Activated CD4-positive, alpha-beta T cell treated with anti-CD3 and anti-CD28 coated beads for 36 hours (primary cell): ENCODE measurements at places on chromosomes 2 and 18.

GRCh38 chr2:106695919-106696318, 190.0 kb downstream of the ST6GAL2 start:
- DNase-seq: no peak

- DNase-seq: no peak
These were observed 3.8 kb downstream of the SOCS6 start for GRCh38 chr18:70292628-70293027.

GRCh38 chr2:122100756-122101155, 345.3 kb downstream of the TSN start:
- no peak for DNase-seq

DNA sequence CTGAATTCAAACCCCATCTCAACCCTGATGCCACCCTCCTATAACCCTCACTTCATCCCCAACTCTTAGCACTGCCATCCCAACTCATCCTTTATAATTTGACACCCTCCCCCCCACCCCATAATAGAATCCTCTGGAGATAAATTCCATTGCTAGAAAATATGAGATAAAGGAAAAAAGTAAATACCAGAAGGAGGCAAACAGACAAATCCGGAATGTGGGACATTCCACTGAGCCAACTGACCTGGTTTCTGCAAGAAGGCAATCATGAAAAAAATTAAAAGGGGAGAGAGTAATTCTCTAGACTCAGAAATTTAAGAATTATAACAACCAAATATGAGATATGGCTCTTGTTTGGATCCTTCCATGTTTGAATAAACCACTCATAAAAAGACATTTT, 132.4 kb downstream of the CYP26B1 start:
- no peak for DNase-seq

- no peak for DNase-seq
These were observed 963.6 kb upstream of the CNTNAP5 start for GRCh38 chr2:123061534-123061933.

DNA sequence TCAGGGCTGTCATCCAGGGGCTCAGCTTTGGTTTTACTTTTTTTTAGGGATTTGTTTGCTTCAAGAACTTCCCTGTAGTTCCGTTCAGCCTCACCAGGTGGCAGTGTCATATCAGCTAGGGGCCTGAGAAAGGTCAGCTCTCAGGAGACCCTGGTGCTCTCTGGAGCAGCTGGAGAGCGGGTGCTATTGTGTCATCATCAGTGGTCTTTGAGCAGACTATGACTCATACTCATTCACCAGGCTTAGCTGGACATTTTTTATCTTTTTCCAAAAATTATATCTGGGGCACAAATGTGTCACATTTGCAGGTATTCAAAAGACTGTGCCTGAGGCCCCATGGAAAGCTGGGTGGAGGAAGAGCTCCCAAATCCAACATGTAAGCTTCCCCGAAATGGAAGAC, 24.4 kb downstream of the ZNF892 start:
- DNase-seq: peak; percentile 67

- DNase-seq: no peak
These were observed 401.1 kb upstream of the LRATD1 start for GRCh38 chr2:14231391-14231898.

DNA sequence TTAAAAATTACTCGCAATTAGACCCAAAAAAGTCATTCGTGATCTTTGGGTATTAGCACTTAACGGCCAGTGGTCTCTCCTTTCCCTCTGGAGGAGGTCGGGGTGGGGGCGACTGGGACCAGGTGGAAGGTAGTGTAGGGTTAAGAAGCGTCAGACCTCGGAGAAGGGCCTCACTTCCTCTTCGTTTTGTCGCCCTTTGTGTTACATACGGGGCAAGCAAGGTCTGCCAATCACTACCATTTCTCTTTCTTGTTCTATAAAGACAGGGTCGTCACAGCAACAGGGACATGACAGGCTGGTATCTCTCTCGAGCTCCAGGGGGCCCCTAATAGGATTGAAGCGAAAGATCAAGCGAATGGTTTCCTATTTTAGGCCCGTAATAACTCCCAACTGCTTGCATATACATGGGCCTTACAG, 136.6 kb downstream of the INSIG2 start:
- DNase-seq: no peak

DNA sequence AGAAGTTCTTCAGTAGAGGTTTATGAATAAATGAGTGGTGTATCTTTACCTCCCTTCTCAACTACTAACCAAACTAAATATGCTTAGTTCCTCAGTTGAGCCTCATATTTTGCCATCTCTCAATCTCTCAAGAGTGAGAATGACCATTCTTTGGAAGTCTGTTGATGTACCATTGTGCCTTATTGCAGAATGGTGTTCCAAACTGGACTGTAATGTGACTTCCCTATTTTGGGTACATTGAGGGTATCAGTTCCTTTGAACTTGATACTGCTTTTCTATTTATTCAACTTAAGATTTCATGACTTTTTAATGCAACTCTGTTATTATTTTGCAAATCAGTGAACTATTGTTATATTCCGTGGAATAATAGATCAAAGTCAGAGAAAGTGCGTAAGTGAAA, 159.4 kb downstream of the PTPRM start:
- DNase-seq: no peak

GRCh38 chr18:5029592-5029991, 167.5 kb downstream of the AKAIN1 start:
- DNase-seq: no peak

DNA sequence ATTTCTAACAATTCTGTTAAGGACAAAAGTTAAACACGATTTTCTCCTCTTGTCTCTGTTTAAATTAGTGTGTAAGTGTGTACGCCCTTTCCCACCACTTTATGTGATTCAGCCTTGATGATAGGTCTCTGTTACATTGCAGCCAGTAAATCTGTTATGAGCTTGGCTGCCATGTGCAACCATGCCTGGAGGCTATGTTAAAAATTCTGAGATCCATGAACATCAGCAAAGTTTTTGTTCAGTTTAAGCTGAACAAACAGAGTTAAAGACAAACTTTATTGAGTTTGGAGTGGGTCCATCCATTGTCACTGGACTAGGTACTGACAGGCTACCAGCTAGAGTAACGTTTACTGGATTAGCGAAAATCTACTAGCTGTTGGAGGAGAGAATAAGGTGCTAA, 110.4 kb downstream of the NCKAP5 start:
- DNase-seq: no peak

GRCh38 chr2:131030478-131030971, 62.7 kb downstream of the FAM168B start:
- DNase-seq: no peak

DNA sequence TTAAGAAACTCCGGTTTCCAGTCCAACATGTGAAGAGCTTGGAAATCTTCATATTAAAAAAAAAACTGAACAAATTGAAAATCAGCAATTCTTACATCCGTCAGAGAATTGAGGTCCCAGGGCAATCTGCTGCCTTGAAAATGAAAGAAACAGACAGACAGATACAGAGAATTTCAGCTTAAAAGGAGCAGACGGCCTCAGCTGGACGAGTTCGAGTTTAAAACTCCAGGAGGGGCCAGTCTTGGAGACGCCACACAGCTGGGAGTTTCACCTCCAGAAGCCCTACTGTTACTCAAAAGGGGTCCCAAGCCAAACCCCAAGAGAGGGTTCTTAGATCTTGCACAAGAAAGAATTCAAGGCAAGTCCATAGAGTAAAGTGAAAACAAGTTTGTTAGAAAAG, 226.5 kb upstream of the ARL4C start:
- no peak for DNase-seq

GRCh38 chr2:181991171-181991885, 5.7 kb downstream of the PPP1R1C start:
- DNase-seq: no peak

GRCh38 chr2:128369602-128370467, 51.2 kb upstream of the HS6ST1 start:
- DNase-seq: no peak

GRCh38 chr2:241187101-241187917, 1.2 kb upstream of the ANO7 start:
- no peak for DNase-seq

GRCh38 chr2:237000481-237000880, 85.2 kb upstream of the COPS8 start:
- DNase-seq: no peak

GRCh38 chr18:28018351-28018750, 158.6 kb downstream of the CDH2 start:
- DNase-seq: no peak

- DNase-seq: no peak
These were observed 17.5 kb downstream of the STAT1 start for GRCh38 chr2:190996338-190996946.

DNA sequence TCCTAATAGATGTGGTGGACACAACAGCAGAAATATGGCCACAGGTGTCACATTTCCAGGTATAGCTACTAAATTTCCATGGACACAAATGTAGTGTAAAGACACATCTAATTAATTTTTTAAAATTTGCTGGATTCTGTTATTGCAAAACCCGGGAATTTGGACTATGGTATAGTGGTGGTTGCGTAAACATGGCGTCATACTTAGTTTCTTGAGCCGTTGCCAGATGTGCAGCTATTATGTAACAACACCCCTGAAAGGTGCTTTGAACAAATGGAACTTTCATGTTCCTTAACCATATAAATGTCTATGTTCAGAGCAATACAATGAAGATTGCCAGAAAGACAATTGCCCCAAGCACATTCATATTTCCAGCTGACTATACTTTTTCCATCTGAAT, 85.9 kb downstream of the HRH4 start:
- no peak for DNase-seq

- no peak for DNase-seq
These were observed 21.7 kb upstream of the ZBTB14 start for GRCh38 chr18:5317186-5317585.

GRCh38 chr2:83531206-83531826, 927.8 kb downstream of the SUCLG1 start:
- DNase-seq: no peak

GRCh38 chr2:108594132-108594981, 60.1 kb downstream of the LIMS1 start:
- peak; percentile 25 for DNase-seq

DNA sequence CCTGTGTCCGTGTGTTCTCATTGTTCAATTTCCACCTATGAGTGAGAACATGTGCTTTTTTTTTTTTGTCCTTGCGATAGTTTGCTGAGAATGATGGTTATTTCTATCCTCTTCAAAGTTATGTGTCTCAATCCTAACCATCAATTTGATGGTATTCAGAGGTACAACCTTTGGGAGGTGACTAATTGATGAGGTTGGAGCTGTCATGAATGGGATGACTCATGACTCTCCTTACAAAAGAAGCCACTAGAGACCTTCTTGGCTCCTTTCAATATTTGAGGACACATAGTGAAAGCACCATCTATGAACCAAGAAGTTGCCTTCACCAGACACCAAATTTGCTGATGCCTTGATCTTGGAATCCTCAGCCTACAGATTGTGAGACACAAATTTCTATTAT, 677.1 kb upstream of the DDX18 start:
- DNase-seq: no peak

DNA sequence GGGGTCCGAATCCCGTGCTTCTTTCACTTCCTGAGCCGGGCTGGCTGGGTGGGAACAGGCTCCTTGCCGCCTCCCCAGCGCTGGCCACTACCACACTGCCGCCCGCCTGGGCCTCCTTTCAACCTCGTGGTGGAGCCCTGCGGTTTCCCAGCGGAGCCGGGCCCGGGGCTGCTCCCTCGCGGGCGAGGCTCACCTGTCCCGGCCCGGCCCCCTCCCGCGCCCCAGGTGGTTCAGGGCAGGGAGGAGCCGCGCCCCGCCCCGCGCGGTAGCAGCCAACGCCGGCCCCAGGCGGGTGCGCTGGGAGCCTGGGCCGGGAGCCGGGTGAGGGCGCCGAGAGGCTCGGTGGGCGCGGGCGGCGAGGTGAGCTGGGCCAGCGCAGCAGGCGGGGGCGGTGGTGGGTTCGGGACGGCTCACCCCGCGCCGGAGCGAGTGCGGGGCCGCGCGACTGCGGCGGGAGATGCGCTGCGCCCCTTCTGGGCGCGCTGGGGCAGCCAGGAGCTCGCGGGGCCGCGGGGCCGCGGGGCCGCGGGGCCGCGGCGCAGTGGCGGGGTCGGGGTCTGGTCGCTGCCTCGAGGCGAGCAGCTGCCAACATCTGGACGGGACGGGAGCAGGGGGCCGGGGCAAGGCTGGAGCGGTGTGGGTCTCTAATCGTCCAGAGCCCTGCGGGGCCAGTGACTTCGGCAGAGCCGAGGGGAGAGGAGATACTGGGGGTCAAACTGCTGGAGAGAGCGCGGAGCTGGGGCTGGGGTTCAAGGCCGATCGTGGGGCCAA, at the start of gene LYPD6B:
TSS of gene LYPD6B (plus strand) at position 258 of the 771 bp plus-strand sequence. CDS start 92,250 bp downstream, outside the sequence.
- DNase-seq: peak; percentile 16

GRCh38 chr2:167581961-167582574, 665.3 kb downstream of the STK39 start:
- no peak for DNase-seq

DNA sequence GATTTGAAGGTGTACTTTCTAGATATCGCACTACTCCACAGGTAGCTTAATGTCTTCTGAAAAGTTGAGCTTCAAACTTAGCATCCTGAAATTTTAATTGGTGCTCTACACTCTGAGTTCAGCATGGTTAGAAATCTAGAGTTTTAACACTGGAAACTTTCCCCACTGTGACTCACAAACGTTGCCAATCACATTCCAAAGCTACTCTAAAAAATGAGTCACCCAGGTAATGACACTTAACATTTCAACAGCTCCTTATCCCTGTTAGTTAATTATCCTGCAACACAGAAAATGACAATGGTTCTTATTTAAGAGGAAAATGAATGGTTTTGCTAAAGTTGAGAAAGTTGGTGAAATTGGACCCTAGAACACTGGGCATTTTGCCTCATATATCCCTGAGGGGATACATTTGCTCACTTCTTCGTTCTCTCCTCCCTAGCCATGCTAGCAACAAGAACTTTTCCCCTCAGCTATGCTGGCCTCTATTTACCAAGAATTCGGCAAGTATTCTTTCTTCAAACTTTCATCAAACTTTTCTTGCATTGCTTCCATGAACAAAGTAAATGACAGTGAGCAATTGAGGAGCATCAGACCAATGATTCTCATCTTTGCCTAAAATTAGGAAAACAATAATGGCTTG, 1024.1 kb upstream of the KLHL29 start:
- no peak for DNase-seq

- no peak for DNase-seq
These were observed 281.4 kb upstream of the KCNH7 start for GRCh38 chr2:163119966-163120365.

- DNase-seq: no peak
These were observed 169.9 kb downstream of the BCL11A start for GRCh38 chr2:60383401-60384143.
